Muscle of leg (tissue), 16 donors: ENCODE measurements at places on chromosomes 4 and X. TPM values are rescaled to one million over a fixed set of nuclear protein-coding genes. Genes with fewer than 3 reads are reported as not detected.

Gene GPR119
- not detected for total RNA-seq

Gene SSX2B
- total RNA-seq = not detected

Gene DUSP21
- total RNA-seq = not detected

Gene MAGEC3
- 0.04 TPM for total RNA-seq

Gene FOXP3
- total RNA-seq = 0.04 TPM

Gene CSAG1
- total RNA-seq = not detected

Gene FAM47A
- total RNA-seq = not detected
